Activated T-cell treated with anti-CD3 and anti-CD28 coated beads, Interleukin-2, amount 50 U/mL, for 4 hours (primary cell): ENCODE measurements at places on chromosomes 16 and 17.

DNA sequence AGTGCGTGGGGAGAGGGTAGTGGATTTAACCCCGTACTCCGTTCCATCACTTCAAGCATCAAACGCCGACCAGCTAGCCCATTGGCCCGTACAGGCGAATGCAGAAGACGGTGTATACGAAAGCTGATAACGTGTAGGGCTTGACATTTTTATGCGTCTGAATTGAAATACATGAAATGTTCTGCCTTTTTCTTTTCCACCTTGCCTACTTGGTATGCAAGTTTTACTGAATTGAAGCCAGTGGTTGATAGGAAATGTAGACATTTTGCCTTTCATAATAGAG is 834 bp upstream of the STAT3 start:
- no peak for DNase-seq

GRCh38 chr17:57341611-57342540 is 85.6 kb downstream of the MSI2 start:
- no peak for DNase-seq

GRCh38 chr16:87918866-87919680 is 17.3 kb downstream of the CA5A start:
- DNase-seq: no peak

- no peak for DNase-seq
Measured at GRCh38 chr16:8622315-8622656, 788 bp downstream of the METTL22 start.

GRCh38 chr16:79599256-79599836 is 1.2 kb downstream of the MAF start:
- DNase-seq: no peak

GRCh38 chr17:57035971-57036481 is 49.0 kb upstream of the AKAP1 start:
- no peak for DNase-seq

DNA sequence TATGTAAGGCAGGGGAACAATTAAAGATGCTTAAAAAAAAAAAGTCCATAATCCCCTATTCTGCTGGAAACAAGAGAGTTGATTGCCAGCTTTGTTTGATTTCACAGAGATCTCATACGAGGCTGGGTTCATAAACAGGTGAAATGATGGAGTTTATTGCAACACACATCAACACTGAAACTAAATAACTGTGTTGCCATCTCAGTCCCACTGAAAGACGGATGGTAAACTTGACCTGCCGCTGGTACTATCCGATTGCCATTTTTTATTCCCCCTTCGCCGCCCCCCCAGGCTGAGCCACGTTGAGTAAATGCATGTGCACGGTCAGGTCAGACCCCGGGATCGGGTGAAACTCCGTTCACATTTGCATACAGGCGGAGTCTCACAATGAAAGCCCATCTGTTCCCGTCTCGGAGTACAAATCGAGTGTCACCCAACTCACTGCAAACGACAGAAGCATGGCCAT is 119.2 kb downstream of the SKAP1 start:
- DNase-seq: no peak

- DNase-seq: no peak
Measured at GRCh38 chr16:48160575-48160974, 4.8 kb upstream of the ABCC12 start.

- DNase-seq: no peak
Measured at GRCh38 chr17:81323411-81323868, 28.3 kb upstream of the SLC38A10 start.

GRCh38 chr16:58503863-58504688 is 4.1 kb downstream of the NDRG4 start:
- no peak for DNase-seq

- no peak for DNase-seq
Measured at GRCh38 chr17:83196366-83196765, 117.0 kb downstream of the METRNL start.

- DNase-seq: no peak
Measured at GRCh38 chr16:25018972-25019617, 3.9 kb upstream of the ARHGAP17 start.

DNA sequence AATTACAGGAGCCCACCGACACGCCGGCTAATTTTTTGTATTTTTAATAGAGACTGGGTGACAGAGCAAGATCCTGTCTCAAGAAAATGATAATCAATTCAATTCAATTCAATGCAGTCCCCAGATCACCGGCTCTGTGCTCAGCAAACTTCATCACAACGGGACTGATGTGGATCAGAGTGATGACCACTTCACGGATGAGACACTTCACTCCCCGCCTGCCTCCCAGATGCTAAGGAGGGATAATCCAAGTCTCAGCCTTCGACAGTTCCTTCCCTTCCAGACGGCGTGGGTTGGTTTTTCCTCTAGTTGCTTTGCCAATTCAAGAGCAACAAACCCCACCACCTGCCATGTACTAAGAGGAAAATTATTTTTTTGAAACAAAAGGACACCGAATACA is 93.8 kb downstream of the ZDHHC7 start:
- no peak for DNase-seq

- no peak for DNase-seq
Measured at GRCh38 chr17:32484041-32484461, 2.7 kb upstream of the CDK5R1 start.

DNA sequence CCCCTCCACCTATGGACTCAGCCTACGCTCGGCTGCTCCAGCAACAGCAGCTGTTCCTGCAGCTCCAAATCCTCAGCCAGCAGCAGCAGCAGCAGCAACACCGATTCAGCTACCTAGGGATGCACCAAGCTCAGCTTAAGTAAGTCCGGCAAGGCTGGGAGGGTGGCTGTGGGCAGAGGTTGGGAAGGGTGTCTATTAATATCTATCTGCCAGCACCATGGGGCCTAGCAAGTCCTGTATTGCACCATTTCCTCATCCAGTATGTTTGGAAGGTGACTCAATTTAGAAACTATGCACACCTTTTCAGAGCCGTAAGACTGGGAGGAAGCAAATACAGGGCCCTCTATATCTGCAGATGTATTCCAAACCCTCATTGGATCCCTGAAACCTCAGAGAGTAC is 45.0 kb upstream of the ARHGAP44 start:
- DNase-seq: no peak

- DNase-seq: no peak
Measured at GRCh38 chr16:46857368-46857945, 26.5 kb upstream of the C16orf87 start.

DNA sequence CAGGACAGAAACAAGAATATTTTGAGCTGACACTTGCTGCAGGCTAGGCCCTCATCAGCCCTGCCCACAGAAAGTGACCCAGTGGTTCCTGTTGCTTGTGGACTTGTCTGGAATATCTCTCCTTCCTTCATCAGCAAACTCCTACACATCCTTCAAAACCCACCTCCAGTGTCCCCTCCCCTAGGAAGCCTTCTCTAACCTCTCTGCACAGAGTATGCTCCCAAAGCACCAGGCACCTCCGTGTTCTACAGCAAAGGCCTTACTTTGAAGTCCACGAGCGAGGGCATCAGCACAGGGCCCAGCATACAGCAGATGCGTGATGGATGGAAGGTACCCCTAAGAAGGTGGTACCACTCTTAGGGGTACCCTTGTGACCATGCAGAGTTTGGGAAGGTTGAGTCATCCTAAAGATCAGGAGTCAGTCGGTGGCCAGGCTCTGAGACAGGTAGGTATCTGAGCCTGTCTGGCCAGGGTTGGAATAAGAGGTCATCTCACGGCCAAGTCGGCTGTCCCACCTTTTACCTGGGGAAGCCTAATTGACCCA is 2.0 kb downstream of the CCDC102A start:
- peak; percentile 4 for DNase-seq

DNA sequence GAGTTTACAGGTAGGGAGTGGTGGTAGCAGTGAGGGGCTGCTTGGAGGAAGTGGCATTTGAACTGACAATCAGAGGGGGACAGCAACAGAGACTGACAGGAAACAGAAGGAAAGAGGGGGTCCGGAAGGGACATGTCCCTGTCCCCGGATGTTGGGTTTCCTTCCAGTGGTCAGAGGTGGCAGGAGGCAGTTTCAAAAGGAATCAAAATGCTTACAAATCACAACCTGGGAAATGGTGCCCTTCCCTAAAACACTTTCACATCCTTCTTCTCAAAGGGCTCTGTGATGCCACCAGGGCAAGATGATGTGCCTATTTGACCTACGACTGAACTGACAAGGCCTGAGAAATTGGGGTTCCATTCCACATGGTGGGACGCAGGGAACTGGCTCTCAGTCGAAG is 19.7 kb downstream of the ADGRG1 start:
- no peak for DNase-seq

GRCh38 chr17:13157656-13158055 is 139.8 kb upstream of the ELAC2 start:
- no peak for DNase-seq

DNA sequence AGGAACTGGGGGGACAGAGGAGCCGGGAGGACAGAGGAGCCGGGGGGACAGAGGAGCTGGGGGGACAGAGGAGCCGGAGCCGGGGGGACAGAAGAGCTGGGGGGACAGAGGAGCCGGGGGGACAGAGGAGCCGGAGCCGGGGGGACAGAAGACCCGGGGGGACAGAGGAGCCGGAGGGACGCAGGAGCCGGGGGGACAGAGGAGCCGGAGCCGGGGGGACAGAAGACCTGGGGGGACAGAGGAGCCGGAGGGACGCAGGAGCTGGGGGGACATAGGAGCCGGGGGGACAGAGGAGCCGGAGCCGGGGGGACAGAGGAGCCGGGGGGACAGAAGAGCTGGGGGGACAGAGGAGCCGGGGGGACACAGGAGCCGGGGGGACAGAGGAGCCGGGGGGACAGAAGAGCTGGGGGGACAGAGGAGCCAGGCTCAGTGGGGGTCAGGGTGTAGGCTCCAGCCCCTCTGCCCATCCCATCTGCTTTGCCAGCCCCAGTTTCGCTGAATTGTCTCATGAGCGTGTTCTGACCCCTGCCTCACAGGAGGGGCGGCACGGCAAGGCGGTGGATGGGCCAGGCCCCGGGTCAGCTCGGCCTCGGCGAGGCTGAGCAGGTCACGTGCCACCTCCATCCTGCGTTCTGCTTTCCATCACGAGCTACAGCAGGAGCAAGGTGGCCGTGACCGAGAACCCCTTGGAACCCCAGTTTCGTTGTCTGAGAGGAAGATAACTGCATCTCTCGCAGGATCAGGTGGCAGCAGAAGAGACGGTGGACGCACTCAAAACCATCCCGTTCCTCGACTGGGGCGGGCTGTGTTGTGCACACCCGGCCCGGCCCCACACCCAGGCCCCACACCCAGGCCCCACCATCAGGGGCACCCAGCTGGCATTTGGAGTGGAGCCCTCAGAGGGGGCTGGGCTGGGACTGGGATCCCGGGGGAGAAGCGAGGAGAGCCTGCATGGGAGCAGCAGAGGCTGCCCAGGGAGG is 26.1 kb upstream of the CBFA2T3 start:
- DNase-seq: no peak

DNA sequence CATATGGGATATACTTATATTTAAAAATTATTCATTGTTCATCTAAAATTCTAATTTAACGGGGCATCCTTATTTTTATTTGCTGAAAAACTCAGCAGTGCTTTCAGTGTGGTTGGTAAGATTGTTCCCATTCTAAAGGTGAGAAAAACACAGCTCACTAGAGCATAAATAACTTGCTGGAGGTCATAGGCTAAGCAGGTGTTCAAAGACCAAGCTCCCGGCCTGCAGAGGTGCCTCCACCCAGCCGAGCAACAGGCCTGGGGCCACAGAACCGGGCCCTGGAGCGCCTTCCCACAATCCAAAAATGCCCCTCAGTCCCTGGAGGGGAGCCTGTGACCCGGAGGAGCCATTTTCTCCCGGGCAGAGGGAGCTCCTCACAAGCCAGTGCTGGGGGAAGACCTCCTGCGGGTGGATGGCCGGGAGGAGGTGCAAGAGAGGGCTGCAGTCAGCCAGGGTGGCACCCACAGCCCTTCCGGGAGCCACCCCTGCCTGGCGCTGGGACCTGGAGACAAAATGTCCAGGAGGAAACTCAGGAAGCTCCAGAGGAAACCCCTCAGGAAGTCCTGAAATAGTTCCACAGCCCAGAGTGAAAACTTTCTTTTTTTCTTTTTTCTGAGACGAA is 14.7 kb downstream of the ABR start:
- DNase-seq: no peak

- no peak for DNase-seq
Measured at GRCh38 chr17:12659500-12659899, 6.2 kb upstream of the MYOCD start.
